ENCODE measurements at places on chromosomes 12 and 14.

- DNase-seq, result no peak
These were observed 28.4 kb downstream of the TXNRD1 start for GRCh38 chr12:104243971-104244370.

DNA sequence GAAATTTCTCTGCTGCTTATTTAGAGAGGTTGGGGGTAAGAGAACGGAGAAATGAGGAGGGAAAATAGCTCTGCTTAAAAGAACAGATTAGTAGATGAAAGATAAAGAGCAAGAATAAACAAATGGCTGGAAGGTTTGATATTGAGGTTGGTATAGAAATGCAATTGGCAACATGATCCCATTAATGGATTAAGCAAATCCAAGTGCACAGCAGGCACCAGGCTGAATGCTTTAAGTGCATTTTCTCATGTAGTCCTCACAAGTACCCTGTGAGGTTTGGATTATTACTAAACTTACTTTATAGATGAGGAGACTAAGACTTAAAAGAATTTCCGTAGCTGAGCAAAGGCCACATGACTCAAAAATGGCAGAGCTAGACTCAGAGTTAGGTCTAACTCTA, 76.9 kb upstream of the ATF1 start:
- DNase-seq, result no peak

DNA sequence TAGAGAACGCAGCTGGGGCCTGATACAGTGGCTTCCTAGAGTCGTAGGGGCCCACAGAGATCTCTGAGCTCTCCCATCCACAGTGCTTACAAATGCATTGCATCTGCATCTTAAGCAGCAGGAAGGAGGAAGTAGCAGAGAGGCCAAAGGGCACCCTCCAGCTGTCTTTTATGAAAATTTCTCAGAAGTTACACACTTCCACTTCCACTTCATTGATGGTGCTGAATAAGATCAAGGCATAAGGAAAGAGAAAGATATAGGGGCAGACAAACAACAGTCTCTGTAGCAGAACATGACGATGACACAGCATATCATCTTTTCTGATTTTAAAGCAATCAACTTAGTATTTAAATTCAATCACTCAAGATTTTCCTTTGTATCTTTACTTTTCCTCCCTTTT, 51.6 kb upstream of the ABCC9 start:
- no peak for DNase-seq

GRCh38 chr12:101697930-101698799, 725 bp downstream of the CHPT1 start:
- peak; percentile 56 for DNase-seq

- DNase-seq, result no peak
These were observed 26.4 kb downstream of the NOS1 start for GRCh38 chr12:117334855-117335587.

- no peak for DNase-seq
These were observed 168.2 kb downstream of the SUDS3 start for GRCh38 chr12:118544569-118544968.

DNA sequence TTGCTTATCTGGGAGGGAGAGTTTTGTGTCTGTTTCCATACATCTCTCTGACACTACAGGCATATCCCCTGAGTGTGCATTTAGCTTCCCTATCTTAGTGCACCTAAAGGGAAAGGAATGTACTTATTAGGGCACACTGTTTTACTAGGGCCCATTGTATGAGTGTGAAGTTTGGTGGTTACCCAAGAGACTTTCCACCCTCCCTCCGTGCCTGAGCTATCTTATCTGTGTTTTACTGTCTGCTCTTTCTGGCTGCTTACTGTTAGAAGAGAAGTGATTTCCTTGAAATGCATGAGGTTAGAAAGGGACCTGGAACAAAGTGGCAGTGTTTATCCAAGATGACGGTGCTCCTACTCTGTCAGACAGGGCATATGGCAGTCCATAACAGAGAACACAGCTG, 8.5 kb upstream of the SVOP start:
- DNase-seq, result no peak

DNA sequence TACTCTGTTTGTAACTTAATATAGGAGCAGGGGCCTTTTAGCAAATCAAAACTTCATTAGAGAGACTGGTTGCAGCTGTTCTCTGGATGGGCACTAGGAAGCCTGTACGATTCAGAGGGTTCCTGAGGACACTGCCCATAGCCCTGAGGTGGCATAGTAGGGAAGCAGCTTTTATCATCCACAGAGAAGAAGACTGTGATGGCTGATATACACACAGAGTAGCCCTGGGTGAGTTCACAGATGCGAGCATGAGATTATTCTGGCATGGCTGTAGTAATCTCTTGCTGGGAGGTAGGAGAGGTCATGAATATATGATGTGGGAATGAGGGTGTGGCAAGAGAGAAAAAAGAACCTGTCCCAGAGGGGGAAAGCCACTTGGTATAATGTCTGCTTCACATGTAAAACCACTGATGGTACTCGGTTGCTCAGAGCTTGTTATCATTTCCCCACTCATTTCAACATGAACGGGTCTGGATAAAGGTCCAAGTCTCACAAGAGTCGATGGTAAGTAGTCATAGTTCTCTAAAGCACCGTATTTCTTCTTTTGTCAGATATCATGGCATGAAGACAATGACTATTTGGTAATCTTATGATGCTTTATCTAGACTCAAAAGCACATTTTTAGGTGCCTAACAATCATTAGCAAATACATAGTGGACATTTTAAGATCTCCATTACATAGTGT, 52.0 kb downstream of the PEBP1 start:
- peak; percentile 30 for DNase-seq

DNA sequence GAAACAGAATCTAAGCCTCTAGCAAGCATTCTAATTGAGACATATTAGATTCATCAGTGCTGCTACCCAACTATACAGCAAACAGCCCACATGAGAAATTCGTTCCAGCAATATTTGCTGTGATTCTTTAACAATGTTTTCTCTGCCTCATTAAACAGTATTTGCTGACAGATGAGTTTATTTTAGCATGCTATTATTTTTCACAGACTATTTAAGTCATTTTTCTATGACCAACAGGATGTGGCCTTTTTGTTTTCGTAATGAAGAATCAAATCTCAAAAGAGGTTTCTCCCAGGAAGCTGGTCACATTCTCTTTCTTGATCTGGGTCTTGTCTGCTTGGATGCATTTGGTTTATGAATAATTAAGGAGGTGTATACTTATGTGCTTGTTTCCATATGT, 23.2 kb upstream of the SERPINA12 start:
- DNase-seq, result no peak

GRCh38 chr14:60645126-60645741, 4.0 kb downstream of the SIX1 start:
- no peak for DNase-seq

GRCh38 chr12:108190529-108190928, 61.4 kb downstream of the WSCD2 start:
- DNase-seq, result no peak

DNA sequence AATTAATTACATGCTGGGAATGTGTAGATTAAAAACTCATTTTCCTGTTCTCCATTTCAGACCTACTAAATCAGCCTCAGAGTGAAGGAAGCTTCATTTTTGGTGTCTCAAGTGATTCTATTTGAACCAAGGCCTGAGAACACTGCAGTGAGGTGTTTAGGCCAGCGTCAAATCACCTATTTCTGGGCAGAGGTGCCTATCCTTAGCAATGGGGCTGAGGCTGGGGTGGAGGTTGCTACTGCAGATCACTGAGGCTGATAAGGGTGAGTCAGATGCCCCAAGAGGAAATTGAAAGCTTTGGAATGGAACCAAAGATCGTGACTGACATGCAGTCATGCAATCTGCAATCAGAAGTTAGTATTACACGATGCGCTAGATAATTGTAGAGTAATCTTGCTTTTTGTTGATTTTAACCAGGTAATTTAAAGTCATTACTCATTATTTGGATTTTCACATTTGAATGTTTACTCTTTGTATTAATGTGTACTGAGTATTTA, 4.4 kb downstream of the TXNRD1 start:
- no peak for DNase-seq

GRCh38 chr14:23185063-23185462, 1.6 kb upstream of the SLC7A8 start:
- no peak for DNase-seq

- DNase-seq, result peak; percentile 17
These were observed 778 bp downstream of the SLC8B1 start for GRCh38 chr12:113333877-113334785.

DNA sequence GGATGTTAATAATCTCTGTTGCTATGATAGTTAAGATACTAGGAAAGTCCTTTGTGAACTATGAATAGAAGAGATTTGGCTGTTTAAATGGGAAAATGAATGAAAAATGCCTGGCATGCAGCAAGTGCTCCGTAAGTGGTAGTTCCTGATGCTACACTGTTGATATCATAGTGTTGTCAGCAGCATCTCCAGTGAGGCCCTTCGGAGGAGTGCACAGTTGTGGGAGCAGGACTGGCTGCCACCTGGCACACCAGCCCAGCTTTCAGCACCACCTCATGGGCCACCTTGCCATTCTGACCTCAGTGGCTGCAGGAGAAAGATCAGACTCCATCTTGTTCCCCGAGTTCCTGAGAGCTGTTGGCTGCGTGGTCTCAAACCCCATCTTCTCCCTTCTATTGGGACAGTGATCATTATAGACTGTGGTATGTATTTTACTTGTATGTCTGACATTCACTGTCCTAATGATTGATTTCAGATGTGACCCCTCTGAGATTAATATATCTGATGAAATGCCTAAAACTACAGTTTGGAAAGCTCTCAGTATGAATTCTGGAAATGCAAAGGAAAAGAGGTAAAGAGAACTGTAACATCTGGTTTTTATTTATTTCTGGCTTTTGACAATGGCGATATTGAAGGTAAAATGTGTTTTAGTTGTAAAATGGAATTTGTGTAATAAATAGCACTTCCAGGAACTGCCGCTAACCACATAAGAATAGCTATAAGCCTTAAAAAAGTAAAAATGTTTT, 80.9 kb downstream of the SLC4A8 start:
- no peak for DNase-seq

GRCh38 chr12:22329621-22330020, 4.9 kb downstream of the ST8SIA1 start:
- no peak for DNase-seq

DNA sequence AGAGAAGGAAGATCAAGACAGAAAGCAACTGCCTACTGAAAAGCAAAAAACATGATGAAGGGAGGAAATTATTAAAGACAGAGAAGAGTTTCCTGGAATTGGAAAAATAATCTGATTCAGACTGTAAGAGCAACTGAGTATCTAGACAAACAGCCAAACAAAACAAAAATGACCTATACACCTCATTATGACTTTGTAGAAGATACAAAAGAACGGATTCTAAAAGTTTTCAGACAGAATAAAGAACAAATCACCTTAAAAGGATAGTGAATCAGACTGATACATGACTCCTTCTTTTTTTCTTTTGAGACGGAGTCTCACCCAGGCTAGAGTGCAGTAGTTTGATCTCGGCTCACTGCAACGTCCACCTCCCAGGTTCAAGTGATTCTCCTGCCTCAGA, 10.4 kb downstream of the OSBPL8 start:
- no peak for DNase-seq

GRCh38 chr14:96578619-96579018, 76.4 kb downstream of the PAPOLA start:
- no peak for DNase-seq

- no peak for DNase-seq
These were observed 20.8 kb downstream of the SERPINA1 start for GRCh38 chr14:94367347-94368242.

GRCh38 chr14:106530423-106531107, 1004.2 kb downstream of the TMEM121 start:
- peak; percentile 37 for DNase-seq

DNA sequence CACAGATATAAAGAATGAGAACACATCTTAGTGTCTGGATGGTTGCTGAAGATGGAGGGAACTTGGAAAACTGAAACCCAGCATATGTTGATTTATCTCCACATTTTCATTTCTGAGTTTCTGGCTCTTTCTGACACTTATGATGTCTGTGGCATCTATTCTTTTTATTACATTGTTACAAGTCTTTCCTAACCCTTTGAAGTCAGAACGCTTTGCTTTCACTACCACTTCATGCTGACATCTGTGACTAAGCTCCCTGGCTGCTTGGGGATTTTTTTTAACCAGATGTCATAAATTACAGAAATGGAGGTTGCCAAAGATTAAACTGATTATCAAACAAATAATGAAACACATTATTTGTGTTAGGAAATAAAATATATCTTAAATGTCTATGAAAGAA, 188.7 kb downstream of the KITLG start:
- DNase-seq, result no peak

DNA sequence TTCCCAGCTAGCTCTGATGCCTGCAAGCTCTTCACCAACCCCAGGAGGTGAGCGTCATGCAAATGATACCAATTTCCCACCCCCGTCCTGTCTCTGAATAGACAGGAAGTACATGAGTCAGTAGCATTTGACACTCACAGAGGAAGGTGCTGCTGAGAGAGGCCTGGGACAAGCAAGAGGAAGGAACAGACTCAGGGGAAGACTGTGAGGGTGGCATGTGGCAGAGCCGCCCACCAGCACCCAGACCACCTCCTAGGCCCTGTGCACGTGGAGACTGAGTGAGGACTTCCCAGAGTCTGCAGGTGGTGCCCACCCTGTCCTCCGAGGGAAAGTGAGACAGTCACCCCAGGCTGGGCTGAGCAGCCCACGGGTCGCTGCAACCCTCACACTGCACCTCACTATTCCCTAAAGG, 199.5 kb upstream of the SFSWAP start:
- DNase-seq, result no peak

DNA sequence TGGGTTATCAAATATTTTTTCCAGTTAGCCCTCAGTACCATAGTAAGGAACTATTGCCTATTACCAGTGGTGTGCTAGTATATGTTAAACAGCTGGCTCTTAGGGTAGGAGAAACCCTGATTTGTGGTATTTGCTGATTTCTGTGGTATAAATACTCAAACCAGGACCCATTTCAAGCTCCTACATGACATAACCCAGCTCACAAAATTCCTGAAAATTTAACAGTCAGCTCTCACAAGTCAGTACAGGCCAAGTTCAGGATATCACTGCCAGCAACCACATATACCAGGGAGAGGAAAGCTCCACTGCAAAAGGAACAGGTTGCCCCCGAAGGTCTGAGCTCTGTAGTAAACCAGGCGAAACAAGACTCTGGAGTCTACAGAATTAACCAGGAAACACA, 315.3 kb downstream of the NOVA1 start:
- no peak for DNase-seq

DNA sequence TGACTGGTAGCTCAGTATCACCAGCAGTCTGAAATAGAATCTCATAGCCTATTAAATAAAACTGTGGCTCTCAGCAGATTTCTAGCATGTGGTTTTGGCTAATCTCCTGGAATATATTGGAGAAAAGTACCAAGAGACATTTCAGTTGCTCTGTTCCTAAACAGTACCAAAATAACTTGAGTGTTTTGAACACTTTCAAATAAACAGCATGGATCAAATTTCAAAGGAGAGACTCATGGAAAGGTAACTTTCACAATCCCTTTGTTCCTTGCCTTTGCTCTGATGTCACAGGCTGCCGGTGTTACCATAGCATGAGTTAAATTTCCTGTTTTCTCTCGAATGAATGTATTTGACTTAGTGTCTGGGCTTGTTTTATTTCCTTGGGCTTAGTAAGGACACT, 3.4 kb downstream of the ARG2 start:
- no peak for DNase-seq
